ENCODE measurements at places on chromosomes 7 and 10. TPM values are rescaled to one million over a fixed set of nuclear protein-coding genes. Genes with fewer than 3 reads are reported as not detected.

The STAG3 gene
- total RNA-seq: 1.3 TPM

The PLPP4 gene
- 22.5 TPM for total RNA-seq

The PNLIPRP3 gene
- not detected for total RNA-seq

The FIGNL1 gene
- 43.8 TPM for total RNA-seq

The TUBB8 gene
- total RNA-seq: not detected

The SNCG gene
- 2.8 TPM for total RNA-seq

The PAPOLB gene
- 3.8 TPM for total RNA-seq

The PRKCQ gene
- 2.2 TPM for total RNA-seq

The FKBP6 gene
- not detected for total RNA-seq

The NUDT13 gene
- total RNA-seq: 1.6 TPM

The ANKRD1 gene
- not detected for total RNA-seq

The PSMA2 gene
- total RNA-seq: 33.2 TPM

The CCAR1 gene
- total RNA-seq: 74.8 TPM

The PTEN gene
- total RNA-seq: 293 TPM

The CWF19L1 gene
- total RNA-seq: 31.0 TPM

The EEPD1 gene
- total RNA-seq: 17.2 TPM

The SHH gene
- 0.63 TPM for total RNA-seq

The ASZ1 gene
- not detected for total RNA-seq

The CUBN gene
- total RNA-seq: 7.2 TPM

The TAS2R4 gene
- total RNA-seq: 16.6 TPM

The PRR15 gene
- total RNA-seq: not detected
